ENCODE measurements at places on chromosomes 5 and 9. TPM values are rescaled to one million over a fixed set of nuclear protein-coding genes. Genes with fewer than 3 reads are reported as not detected.

Gene ANGPTL2
- not detected for total RNA-seq

Gene RNF145
- total RNA-seq: 109 TPM

Gene KIF2A
- 125 TPM for total RNA-seq

Gene ARL14EPL
- not detected for total RNA-seq

Gene SHOC1
- total RNA-seq: not detected

Gene CD14
- 0.50 TPM for total RNA-seq

Gene TXNDC8
- not detected for total RNA-seq

Gene GARIN3
- total RNA-seq: 0.25 TPM

Gene SAPCD2
- total RNA-seq: 4.6 TPM

Gene ZBTB43
- 18.2 TPM for total RNA-seq

Gene GRXCR2
- not detected for total RNA-seq

Gene LECT2
- total RNA-seq: not detected

Gene FBP2
- not detected for total RNA-seq

Gene RANBP3L
- total RNA-seq: not detected

Gene TLR4
- 0.05 TPM for total RNA-seq

Gene DMRT3
- not detected for total RNA-seq

Gene LPCAT1
- total RNA-seq: 60.6 TPM

Gene CDH9
- total RNA-seq: not detected

Gene MSMP
- total RNA-seq: 0.84 TPM

Gene OR1Q1
- not detected for total RNA-seq

Gene CNTRL
- 46.5 TPM for total RNA-seq

Gene CCIN
- total RNA-seq: not detected

Gene CXCL14
- total RNA-seq: not detected

Gene MARCOL
- not detected for total RNA-seq

Gene ASS1
- total RNA-seq: 1.4 TPM

Gene SLC25A2
- not detected for total RNA-seq

Gene FYB1
- total RNA-seq: 37.9 TPM

Gene HMCN2
- total RNA-seq: not detected

Gene CYLC2
- total RNA-seq: not detected

Gene NIM1K
- 1.0 TPM for total RNA-seq

Gene SPATA31D4
- not detected for total RNA-seq

Gene BTNL3
- total RNA-seq: not detected

Gene CBY3
- 0.51 TPM for total RNA-seq

Gene BHMT2
- not detected for total RNA-seq

Gene PCDHGB1
- total RNA-seq: 0.13 TPM

Gene IRGM
- 0.60 TPM for total RNA-seq

Gene TAS2R1
- not detected for total RNA-seq

Gene NREP
- total RNA-seq: 5.4 TPM

Gene PCDHGB3
- 0.19 TPM for total RNA-seq

All from activated T-cell treated with anti-CD3 and anti-CD28 coated beads, Interleukin-2, amount 50 U/mL, for 4 hours (primary cell).